SJCRH30 (cell line): ENCODE measurements at places on chromosomes 4 and X.

GRCh38 chrX:39869846-39870601, 227.7 kb downstream of the BCOR start:
- DNase-seq = peak; percentile 37

GRCh38 chr4:156977435-156978160, 6.0 kb upstream of the PDGFC start:
- DNase-seq = no peak

- DNase-seq = peak; percentile 54
These were observed 70.8 kb downstream of the ADRA2C start for GRCh38 chr4:3836756-3837601.

- DNase-seq = peak; percentile 58
These were observed 9.9 kb downstream of the ZNF157 start for GRCh38 chrX:47380268-47380667.
